Tongue (tissue), 3 donors: ENCODE measurements at places on chromosomes 3 and 15. TPM values are rescaled to one million over a fixed set of nuclear protein-coding genes. Genes with fewer than 3 reads are reported as not detected.

GRCh38 chr15:65246026-65246714, 34.9 kb upstream of the CILP start:
- peak; percentile 45 for DNase-seq

GRCh38 chr3:189099505-189100290, 72.1 kb upstream of the TPRG1 start:
- DNase-seq: peak; percentile 34

The SLC9C1 gene
- 3.2 TPM for total RNA-seq

GRCh38 chr3:64505419-64505818, 182.4 kb downstream of the ADAMTS9 start:
- DNase-seq: no peak

- DNase-seq: no peak
Measured at GRCh38 chr15:55681631-55682030, 61.3 kb downstream of the PRTG start.

GRCh38 chr3:127039719-127040118, 56.8 kb downstream of the PLXNA1 start:
- DNase-seq: no peak

GRCh38 chr3:49104052-49104426, 518 bp downstream of the QARS1 start:
- no peak for DNase-seq

The ZNF621 gene
- 13.3 TPM for total RNA-seq

- no peak for DNase-seq
Measured at GRCh38 chr15:100723315-100723801, 121.0 kb downstream of the ASB7 start.

The APH1B gene
- total RNA-seq: 12.7 TPM

DNA sequence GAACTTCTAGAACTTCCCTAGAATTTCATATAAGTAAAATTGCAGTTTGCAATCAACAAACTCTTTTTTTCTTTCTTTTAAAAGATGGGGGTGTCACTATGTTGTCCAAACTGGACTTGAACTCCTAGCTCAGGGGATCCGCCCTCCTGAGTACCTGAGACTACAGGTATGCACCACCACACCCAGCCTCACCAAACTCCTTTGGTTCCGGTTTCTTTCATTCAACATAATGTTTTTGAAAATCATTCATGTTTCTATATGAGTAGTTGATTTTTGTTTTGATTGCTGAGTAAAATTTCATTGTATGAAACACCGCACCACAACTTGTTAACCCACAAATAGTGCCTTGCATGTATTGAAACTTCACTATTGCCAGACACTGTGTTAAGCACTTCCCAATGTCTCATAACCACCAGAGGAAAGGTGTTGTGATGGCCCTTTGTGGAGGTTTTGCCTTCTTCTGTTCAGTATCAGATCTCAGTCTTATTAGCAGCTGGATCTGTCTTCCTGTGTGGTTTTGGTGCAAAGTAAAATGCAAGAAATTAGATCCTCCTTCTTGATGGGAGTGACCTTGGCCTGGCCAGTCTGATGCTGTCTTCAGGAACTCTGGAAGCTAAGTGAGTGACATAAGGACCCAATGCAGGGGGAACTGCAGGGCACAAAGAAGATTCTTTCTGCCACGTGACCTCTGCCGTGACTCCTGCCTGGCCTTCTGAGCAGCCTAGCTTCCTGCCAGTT, 78.8 kb upstream of the UBE2E1 start:
- no peak for DNase-seq

GRCh38 chr3:156033428-156033827, 87.0 kb upstream of the KCNAB1 start:
- DNase-seq: no peak

GRCh38 chr3:172317984-172318383, 130.3 kb downstream of the GHSR start:
- DNase-seq: peak; percentile 74

- no peak for DNase-seq
Measured at GRCh38 chr15:82737975-82738374, 28.3 kb upstream of the AP3B2 start.
